ENCODE measurements at places on chromosomes 6 and 20. TPM values are rescaled to one million over a fixed set of nuclear protein-coding genes. Genes with fewer than 3 reads are reported as not detected.

COX4I2 gene
- total RNA-seq: 2.5 TPM

CLIC5 gene
- total RNA-seq: 3.4 TPM

RAB32 gene
- total RNA-seq: 26.8 TPM

PNPLA1 gene
- not detected for total RNA-seq

ADTRP gene
- not detected for total RNA-seq

UNC5CL gene
- total RNA-seq: 0.25 TPM

SOBP gene
- 13.3 TPM for total RNA-seq

DNA sequence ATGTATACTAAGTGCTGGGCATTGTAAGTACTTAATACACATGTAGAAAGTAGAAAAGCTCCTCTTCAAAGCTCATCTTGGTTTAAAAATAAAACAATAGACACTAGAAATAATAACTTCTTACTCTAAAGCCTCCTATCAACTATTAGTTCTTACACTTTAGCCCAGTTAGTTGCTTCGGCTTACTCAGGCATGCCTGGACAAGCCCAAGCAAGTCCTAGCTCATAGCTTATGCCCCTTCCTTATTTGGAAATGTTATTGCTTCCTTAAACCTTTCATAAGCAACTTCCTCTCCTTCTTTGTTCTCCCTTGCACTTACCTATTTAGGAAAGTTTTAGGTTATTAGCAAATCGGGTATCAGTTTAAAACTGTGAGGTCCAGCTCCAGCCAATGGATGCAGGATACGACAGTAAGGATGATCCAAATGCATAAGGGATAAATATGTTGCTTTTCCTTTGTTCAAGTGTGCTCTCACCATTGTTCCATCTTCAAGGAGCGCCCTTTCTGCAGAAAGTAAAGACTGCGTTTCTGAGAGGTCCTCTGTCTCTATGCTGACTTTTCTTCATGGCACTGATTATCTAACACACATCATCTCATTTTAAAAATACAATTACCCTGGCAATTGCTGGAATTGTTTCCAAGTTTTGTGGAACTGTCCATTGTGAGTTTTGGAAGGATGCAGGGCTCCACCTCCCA is 12.3 kb downstream of the TMEM30A start:
- no peak overlapping the region for H3K27ac ChIP-seq
- DNase-seq: no peak
- peaks cover 64% of the 10 kb centered on the region for H3K4me1 ChIP-seq

- DNase-seq: no peak
- H3K27ac ChIP-seq: no peak overlapping the region
- H3K27me3 ChIP-seq: no peaks in the 10 kb centered on the region
- no peak overlapping the region for H3K4me3 ChIP-seq
- no peaks in the 10 kb centered on the region for H3K36me3 ChIP-seq
- peaks cover 4% of the 10 kb centered on the region for H3K4me1 ChIP-seq
These were observed 69.2 kb upstream of the PTGIS start for GRCh38 chr20:49637046-49637637.

DNA sequence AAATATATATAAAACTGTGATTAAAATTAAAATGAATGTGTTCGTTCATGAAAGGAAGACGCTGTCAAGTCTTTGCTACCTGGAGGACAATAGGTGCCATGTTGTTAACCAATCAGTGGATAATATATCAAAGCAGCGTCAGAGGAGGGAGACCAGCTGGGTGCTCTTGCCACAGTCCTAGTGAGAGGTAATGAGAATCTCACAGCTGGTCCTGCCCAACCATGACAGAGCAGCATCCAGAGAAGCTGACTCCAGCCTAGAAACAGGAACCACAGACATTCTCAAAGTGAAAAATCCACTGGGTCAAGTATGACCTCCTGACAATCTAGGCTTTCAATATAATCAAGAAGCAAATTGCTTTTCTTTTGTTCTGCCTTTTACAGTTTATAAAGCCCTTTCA is 94.5 kb upstream of the LRFN2 start:
- no peak overlapping the region for H3K27ac ChIP-seq
- no peaks in the 10 kb centered on the region for H3K36me3 ChIP-seq
- H3K27me3 ChIP-seq: no peaks in the 10 kb centered on the region
- no peak for DNase-seq

DNA sequence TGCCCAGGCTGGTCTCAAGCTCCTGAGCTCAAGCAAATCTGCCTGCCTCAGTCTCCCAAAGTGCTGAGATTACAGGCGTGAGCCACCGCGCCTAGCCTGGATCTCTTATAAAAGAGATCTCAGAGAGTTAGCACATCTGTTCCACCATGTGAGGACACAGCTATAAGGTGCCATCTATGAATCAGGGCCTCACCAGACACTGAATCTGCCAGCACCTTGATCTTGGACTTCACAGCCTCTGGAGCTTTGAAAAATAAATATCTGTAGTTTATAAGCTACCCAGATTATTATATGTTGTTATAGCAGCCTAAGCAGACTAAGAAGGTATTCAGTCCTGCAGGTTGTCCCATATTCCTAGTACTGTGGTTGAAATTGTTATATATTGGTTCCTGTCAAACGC is 33.2 kb upstream of the SHLD1 start:
- no peak overlapping the region for H3K27ac ChIP-seq
- DNase-seq: no peak
- no peak overlapping the region for H3K4me3 ChIP-seq

DNA sequence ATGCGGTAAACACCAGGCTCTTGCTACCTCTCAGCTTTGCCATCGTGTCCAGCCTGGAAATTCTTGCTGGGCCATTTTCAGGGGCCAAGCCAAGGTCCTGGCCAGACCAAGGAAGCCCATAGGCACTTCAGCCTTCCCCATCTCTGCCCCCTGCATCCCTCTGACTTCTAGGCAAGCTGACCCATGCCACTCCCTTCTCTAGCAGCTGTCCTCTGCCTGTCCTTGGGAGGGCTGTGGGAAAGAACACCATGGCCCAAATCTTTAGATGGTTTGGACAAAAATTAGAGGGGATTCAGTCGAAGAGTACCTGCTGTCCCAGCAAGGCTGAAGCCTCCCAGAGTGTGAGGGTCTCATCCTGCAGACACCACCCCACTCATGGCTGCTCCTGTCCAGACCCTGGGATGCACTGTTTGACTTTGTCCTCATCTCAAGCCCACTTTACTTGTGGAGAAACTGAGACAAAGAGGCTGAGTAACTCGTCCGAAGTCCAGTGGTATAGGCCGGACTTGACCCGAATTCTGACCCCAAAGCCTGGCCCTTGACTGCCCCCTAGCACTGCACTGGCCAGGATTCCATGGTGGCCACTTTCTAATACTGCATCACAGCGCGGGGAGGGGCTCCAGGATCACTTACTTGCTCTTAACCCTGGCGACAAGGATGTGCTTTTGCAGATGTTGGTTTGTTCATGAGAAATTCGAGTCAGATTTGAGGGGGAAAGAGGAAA is 22.4 kb upstream of the STX16 start:
- no peaks in the 10 kb centered on the region for H3K36me3 ChIP-seq
- no peaks in the 10 kb centered on the region for H3K27me3 ChIP-seq
- no peak overlapping the region for H3K4me3 ChIP-seq
- H3K27ac ChIP-seq: no peak overlapping the region

DNA sequence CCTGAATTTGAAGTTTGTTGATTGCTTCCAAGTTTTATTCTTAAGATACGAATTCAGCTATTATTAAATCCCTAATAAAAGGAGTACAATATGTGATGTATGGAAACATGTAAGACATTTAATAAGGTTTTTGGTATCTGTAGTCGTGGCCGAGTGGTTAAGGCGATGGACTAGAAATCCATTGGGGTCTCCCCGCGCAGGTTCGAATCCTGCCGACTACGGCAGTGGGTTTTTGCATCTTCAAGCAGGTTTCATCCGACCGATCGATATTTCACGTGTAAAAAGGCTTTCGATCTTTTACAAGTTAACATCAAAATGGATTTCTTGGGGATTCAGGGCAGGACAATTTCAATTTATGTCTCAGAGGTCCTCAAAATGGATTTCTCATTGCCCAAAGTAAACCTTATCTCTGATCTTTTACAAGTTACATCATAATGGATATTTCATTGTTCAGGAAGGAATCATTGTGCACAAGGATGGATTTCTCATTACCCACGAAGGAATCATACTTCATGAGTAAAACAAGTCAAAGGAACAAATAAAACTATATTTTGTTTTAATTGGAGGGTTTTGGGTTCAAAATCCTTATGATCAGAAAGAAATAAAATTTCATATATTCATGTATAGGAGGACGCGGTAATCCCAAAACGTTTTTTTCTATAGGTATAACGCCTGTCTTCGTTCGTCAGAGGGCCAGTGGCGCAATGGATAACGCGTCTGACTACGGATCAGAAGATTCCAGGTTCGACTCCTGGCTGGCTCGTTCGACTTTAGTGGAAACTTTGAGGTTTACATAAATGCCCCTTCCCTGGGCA is 37.3 kb upstream of the BTN3A2 start:
- no peak for DNase-seq
- H3K36me3 ChIP-seq: no peaks in the 10 kb centered on the region
- H3K27ac ChIP-seq: no peak overlapping the region
- peaks cover 8% of the 10 kb centered on the region for H3K27me3 ChIP-seq
- H3K4me3 ChIP-seq: no peak overlapping the region

- no peaks in the 10 kb centered on the region for H3K4me1 ChIP-seq
- no peaks in the 10 kb centered on the region for H3K36me3 ChIP-seq
- no peak overlapping the region for H3K27ac ChIP-seq
These were observed 247.8 kb downstream of the CD83 start for GRCh38 chr6:14365393-14365792.

- no peak overlapping the region for H3K27ac ChIP-seq
- H3K36me3 ChIP-seq: no peaks in the 10 kb centered on the region
- no peak for DNase-seq
- no peaks in the 10 kb centered on the region for H3K27me3 ChIP-seq
These were observed 71.8 kb downstream of the ASCC3 start for GRCh38 chr6:100809346-100809745.

DNA sequence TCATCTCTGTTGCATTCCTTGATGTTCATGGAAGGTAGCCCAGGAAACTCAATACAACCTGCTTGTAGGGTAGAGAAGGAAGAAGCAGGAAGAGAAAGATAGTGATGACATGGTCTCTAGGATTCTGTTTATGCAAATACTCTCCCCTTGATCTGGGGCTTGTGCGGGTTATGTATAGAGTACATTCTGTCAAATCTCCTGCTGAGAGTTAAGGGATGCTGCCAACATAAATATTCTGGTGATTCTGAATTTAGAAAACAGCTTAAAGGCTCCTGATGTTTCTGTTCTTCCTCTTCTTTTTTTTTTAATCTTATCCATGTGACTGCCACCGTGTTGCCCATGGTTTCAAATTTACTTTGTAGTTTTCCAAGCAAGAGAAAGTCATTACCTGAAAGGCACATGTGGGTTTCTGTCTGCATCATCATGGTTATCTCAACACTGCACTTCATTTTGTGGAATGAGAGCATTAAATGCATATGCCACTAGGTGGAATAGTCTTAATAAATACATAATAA is 150.6 kb downstream of the RPS12 start:
- DNase-seq: no peak
- no peak overlapping the region for H3K4me3 ChIP-seq
- H3K4me1 ChIP-seq: no peaks in the 10 kb centered on the region
- H3K36me3 ChIP-seq: no peaks in the 10 kb centered on the region
- H3K27ac ChIP-seq: no peak overlapping the region

DNA sequence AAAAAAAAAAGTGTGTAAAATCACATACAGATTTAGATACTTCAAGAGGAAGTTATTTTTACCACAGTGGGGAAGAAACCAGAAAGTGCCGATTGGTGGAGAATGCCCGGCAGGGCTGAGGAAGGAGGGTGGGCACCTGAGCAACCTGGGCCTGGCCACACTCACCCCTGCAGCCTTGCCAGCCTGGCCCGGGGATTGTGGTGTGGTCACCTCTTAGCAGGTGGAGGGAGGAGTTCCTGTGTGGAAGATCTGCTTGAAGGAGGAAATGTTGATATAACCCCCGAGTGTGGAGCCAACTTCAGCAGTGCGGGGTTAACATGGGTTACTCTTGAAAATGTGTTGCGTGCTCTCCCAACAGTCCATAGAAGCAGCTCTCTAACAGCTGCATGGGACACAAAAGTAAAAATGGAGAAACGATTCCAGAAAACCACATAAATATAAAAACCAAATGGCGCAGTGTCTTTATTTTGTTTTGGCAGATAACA is 14.7 kb downstream of the UST start:
- H3K4me1 ChIP-seq: peaks cover 42% of the 10 kb centered on the region
- peak overlapping the region; percentile 27 for H3K4me3 ChIP-seq
- DNase-seq: no peak
- no peaks in the 10 kb centered on the region for H3K27me3 ChIP-seq
- peak overlapping the region; percentile 78 for H3K27ac ChIP-seq
- H3K36me3 ChIP-seq: no peaks in the 10 kb centered on the region

DNA sequence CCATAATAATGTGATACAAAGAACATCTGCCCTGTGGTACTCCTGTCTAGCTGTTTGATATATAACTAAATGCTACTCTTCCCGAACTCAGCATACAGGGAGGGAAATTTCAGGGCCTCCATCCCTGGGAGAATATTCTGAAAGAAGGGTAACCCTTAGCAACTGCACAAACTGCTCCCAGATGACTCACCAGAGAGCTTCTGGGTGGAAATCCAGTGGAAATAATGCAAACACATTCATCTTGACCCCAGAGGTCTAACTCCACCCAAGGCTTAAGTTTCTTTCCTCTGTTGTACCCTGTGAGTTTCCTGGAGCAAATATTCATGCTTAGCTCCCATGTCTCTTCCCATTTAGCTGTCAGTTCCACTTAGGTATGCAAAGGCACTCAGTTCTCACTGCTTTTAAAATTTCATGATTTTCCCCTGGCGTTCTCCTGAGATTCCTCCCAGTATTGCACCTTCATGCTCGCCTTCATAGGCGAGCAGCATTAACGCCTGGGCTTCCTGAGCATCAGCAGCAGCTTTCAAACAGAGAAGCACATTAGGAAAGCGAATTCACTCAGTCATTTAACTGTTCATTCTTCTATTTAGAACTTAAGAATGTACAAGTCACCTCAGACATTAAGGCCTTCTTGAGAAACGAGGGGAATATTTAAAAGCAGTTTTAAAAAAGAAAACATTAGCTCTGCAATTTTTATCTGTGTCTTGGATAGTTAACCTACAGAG is 43.8 kb upstream of the LAMA4 start:
- H3K4me1 ChIP-seq: peaks cover 5% of the 10 kb centered on the region
- no peaks in the 10 kb centered on the region for H3K27me3 ChIP-seq

- H3K4me1 ChIP-seq: peaks cover 96% of the 10 kb centered on the region
- H3K4me3 ChIP-seq: no peak overlapping the region
- DNase-seq: no peak
- peaks cover 22% of the 10 kb centered on the region for H3K36me3 ChIP-seq
- H3K27ac ChIP-seq: peak overlapping the region; percentile 96
These were observed 87.3 kb upstream of the TULP1 start for GRCh38 chr6:35599761-35600658.

DNA sequence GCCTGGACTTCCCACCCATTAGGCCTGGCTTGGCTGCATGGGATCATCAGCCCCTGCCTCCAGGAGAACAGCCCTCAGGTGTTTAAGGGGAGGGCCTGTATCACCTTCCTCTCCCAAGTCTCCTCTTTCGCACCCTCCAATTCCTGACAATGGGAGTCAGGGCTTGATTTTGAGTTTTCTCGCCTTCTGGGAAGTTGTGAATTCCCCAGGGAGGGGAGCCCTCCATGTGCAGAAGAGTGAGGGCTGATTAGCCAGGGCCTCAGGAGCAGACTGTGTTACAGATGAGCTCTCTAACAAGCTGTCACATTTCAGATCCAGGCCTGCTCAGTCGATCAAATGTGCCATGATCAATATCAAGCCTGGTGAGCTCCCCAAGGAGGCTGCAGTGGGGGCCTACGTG is 42.4 kb downstream of the CNBD2 start:
- H3K27ac ChIP-seq: no peak overlapping the region
- no peaks in the 10 kb centered on the region for H3K27me3 ChIP-seq
- H3K4me3 ChIP-seq: no peak overlapping the region
- H3K36me3 ChIP-seq: no peaks in the 10 kb centered on the region

- H3K27ac ChIP-seq: peak overlapping the region; percentile 86
- H3K36me3 ChIP-seq: no peaks in the 10 kb centered on the region
- peaks cover 22% of the 10 kb centered on the region for H3K4me1 ChIP-seq
- DNase-seq: no peak
These were observed 881 bp upstream of the AIG1 start for GRCh38 chr6:143059663-143060353.
